ENCODE measurements at places on chromosomes 2 and 18. TPM values are rescaled to one million over a fixed set of nuclear protein-coding genes. Genes with fewer than 3 reads are reported as not detected.

DNA sequence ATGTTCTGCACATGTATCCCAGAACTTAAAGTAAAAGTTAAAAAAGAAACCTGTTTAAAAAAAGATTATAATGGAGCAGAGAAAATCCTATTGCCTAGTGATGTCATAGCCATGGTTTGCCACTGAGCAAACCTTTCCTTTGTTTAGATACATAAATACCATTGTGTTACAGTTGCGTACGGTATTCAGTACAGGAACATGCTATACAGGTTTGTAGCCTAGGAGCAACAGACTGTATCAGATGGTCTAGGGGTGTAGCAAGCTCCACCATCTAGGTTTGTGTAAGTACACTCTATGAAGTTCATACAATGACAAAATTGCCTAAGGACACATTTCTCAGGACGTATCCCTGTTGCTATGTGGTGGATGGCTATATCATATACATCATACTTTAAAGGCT lies 13.0 kb downstream of the ICA1L start:
- no peak for DNase-seq

- DNase-seq = no peak
These were observed 87.5 kb downstream of the SOCS6 start for GRCh38 chr18:70376137-70376913.

Gene SGO2
- 0.88 TPM for polyA plus RNA-seq

Gene DQX1
- polyA plus RNA-seq = not detected

DNA sequence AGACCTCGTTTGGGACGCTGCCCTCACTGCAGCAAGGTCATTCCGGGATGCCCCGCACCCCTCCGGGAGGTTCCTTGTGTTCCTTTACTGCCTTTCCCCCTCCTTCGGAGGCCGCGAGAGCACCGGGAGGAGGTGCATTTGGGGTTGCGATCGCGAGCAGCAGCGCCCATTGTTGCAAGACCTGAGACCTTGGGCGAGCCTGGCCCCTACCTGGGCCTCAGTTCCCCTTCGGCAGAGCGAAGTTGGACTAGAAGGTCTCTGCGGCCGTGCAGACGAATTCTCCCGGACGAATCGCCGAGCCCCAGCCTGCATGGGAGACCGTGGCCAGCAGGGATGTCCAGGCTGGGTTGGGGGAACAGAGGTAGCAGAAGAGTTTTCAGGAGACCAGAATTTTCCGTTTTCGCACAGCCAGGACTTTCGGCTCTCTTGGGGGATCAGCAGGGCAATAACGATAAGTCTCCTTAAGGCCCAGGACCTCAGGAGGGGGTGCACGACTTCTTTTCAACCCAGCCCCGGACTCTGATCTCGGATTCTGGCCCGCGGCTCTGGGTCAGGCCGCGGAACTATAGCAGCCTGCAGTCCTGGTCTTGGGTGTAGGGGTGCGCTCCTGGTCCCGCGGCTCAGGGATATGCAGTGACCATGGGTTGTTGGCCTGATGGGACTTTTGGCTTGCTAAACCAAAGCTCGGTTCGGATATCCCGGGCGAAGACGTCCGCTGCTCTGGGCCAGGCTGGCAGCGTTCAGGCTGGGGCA lies 2.8 kb downstream of the GDF7 start:
- DNase-seq = no peak

- no peak for DNase-seq
These were observed 7.7 kb downstream of the FBXO15 start for GRCh38 chr18:74139888-74140287.

DNA sequence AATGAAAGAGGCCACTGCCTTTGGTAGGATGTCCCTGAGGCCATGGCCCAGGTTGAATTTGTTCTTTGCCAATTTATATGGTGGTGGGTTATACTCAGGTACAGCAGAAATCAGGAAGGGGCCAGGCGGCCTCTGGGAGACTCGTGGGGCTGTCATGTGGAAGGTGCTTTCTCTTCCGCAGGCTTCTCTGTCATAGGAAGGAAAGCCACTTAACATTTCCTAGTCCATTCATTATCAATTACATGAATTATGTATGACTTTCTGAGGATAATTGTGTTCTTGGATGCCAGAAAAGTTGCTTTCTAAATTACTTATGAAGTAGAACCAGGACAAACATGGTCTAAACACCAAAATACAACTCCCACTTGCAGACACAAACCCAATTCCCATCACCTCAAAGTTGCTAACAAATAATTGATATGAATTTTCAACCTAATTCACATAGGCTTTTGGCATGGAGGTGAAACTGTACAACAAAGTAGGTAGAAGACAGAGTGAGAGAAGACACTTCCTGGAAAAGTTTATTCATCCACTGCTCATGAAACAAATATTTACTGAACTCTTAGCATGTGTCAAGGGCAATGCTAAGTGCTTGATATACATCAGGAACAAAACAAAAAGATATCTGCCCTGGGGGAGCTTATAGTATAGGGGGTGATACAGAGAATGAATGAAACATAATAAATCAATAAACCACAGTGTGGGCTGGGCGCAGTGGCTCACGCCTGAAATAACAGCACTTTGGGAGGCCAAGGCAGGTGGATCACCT lies 50.5 kb upstream of the CHMP1B start:
- DNase-seq = no peak

DNA sequence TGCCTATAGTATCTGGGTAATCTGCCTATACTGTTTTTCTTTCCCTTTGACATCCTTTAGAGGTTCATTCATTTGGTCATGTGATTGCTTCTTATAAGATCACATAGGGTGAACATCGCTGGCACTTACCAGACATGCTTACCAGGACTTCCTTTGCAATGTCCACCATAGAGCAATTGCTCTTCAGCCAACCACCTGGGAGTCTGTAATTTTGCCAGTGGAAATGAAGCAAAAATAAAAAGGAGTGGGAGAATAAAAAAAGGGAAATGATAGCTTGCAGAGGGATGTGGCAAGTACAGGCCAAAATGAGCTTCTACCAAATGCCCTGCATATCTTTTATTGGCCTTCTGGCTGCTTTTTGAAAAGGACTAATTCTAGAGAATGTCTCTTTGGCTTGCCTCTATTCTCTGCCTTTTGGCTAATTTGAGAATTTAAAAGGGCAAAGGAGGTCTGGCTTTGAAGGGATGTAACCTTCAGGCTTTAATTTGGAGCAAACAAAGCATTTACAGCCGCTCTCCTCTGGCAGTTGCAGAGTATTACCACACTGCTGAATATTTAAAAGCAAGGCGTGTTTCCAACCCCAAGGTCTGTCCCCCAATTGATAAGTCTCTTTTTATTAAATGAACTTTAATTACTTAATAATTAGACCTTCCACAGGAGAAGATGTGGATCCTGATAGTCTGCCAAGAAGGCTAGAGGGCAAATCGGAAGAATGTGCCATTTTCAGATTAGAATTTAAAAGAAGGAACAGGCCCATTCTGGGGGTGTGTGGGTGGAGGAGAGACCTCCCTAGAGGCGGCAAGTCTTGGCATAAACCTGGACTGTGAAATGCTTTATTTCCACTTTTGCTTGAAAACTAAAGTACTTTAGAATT lies 557.9 kb downstream of the DCC start:
- no peak for DNase-seq

DNA sequence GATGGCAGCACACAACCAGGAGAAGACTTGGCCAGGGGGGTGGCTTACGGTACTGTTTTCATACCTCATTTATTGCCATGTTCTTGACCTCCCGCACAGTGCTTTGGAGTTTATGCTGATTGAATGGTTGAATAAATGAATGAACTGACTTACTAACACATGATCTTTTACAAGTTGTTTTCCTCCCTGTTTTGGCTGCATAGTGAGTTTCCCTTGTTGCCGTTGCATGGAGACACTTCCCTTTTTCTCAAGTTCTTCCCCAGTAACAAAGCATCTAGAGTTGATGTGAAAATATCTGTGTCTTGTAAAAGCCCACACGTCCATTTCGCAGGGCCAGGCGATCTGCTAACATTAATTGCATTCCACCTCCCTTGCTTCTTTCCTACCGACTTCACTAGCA lies 35.7 kb upstream of the RAB1A start:
- no peak for DNase-seq

GRCh38 chr2:195352581-195352980 lies 304.4 kb upstream of the SLC39A10 start:
- no peak for DNase-seq

Gene DNAJB2
- polyA plus RNA-seq = 7.4 TPM

Gene FBXO48
- 0.45 TPM for polyA plus RNA-seq
